Tibial nerve (tissue), 4 donors: ENCODE measurements at places on chromosomes 16 and 17.

- DNase-seq: no peak
- no peaks in the 10 kb centered on the region for H3K4me1 ChIP-seq
- H3K4me3 ChIP-seq: no peak overlapping the region
- H3K27ac ChIP-seq: no peak overlapping the region
- no peaks in the 10 kb centered on the region for H3K36me3 ChIP-seq
- H3K27me3 ChIP-seq: no peaks in the 10 kb centered on the region
Measured at GRCh38 chr16:4087099-4087885, 28.9 kb downstream of the ADCY9 start.

DNA sequence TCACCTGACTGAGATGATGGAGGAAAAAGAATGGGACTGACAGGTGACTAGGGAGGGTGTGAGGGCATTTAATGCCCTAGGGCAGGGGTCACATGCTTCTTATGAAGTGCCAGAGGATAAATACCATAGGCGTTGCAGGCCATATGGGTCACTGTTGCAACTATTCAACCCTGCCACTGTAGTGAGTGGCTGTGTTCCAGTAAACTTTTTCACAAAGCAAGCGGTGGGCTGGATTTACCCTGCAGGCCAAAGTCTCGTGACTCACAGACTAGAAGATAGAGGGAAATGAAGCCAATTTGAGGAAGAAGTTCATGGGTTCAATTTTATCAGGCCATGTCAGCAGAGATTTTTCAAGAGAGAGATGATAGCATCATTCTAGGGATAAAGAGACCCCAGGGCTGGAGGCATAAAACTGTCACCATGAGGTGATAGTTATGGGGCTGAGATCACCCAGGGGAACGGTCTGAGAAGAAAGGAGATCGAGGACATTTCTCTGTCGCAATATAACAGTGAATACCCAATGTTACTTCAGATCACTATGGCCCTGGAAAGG is 8.6 kb downstream of the ARHGAP17 start:
- H3K27ac ChIP-seq: no peak overlapping the region
- H3K4me1 ChIP-seq: peaks cover 39% of the 10 kb centered on the region
- H3K36me3 ChIP-seq: no peaks in the 10 kb centered on the region
- peak; percentile 41 for DNase-seq

- no peak overlapping the region for H3K27ac ChIP-seq
- DNase-seq: no peak
- no peak overlapping the region for H3K4me3 ChIP-seq
- H3K4me1 ChIP-seq: no peaks in the 10 kb centered on the region
- no peaks in the 10 kb centered on the region for H3K27me3 ChIP-seq
Measured at GRCh38 chr17:81270279-81270678, 24.8 kb downstream of the SLC38A10 start.

DNA sequence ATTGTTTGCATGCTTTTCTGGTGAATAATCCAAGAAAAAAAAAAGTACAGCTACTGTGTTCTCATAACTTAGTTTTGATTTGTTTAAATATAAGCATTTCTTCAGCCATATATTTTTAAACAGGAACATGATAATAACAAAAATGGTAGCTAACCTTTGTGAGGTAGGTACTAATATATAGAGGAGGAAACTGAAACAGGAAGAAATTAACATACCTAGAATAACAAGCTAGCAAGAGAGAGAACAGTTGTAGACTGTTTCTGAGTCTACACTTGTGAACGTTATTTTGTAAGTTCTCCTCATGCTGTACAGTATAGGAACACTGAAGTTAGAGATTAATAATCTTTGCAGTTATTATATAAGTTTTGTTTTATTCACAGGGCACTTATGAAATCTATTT is 49.3 kb downstream of the NSRP1 start:
- no peaks in the 10 kb centered on the region for H3K4me1 ChIP-seq
- no peak overlapping the region for H3K27ac ChIP-seq
- no peak overlapping the region for H3K4me3 ChIP-seq
- no peaks in the 10 kb centered on the region for H3K27me3 ChIP-seq
- H3K36me3 ChIP-seq: peaks cover 16% of the 10 kb centered on the region

DNA sequence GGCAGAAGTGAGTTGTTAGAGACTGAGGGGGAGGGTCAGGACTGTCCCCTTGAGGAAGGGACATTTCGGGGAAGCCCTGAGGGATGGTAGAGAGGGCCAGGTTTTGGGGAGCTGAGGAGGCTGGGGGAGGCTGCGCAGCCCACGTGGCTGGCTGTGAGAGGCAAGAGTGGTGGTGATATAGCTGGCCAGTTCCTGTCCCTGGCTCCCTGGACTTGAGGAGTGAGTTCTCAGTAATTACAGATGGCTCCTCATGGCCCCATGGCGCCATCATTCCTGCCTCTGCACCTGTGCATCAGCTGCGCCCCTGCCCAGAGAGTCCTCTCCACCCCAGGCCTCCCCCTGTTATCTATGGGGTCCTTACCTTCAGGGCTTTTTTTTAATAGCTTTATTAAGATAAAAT is 30.3 kb downstream of the MPRIP start:
- H3K27ac ChIP-seq: peak overlapping the region; percentile 18
- H3K27me3 ChIP-seq: no peaks in the 10 kb centered on the region
- no peaks in the 10 kb centered on the region for H3K36me3 ChIP-seq
- no peak for DNase-seq
- no peak overlapping the region for H3K4me3 ChIP-seq

GRCh38 chr16:23508589-23509440 is 1.5 kb downstream of the GGA2 start:
- H3K27me3 ChIP-seq: no peaks in the 10 kb centered on the region
- H3K4me3 ChIP-seq: peak overlapping the region; percentile 97
- no peaks in the 10 kb centered on the region for H3K36me3 ChIP-seq
- no peak for DNase-seq
- peak overlapping the region; percentile 60 for H3K27ac ChIP-seq

GRCh38 chr17:40419559-40420331 is 2.0 kb upstream of the TOP2A start:
- peaks cover 10% of the 10 kb centered on the region for H3K27me3 ChIP-seq
- peaks cover 10% of the 10 kb centered on the region for H3K4me1 ChIP-seq
- no peak overlapping the region for H3K27ac ChIP-seq
- DNase-seq: no peak

DNA sequence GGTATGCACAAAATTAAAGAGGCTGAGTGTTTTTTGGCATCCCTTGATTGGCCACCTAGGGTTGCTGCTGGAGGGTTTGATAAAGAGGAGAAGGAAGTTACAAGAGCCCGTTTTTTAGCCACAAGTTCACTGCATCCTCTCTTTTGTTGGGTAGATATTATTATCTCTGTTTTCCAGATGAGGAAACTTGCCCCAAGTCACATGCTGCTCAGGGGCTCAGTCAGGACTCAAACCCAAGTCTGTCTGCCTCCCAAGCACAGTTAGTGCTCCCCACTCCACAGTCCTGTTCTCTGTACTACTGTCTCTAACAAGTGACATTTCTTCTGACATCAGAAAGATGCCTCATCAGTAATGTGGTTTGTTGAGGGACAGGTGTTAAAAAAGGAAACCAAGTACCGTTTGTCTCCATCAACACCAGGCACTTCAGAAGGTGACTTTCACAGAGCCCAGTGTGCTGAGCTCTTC is 1.4 kb downstream of the NT5M start:
- no peak for DNase-seq
- H3K36me3 ChIP-seq: peaks cover 16% of the 10 kb centered on the region
- H3K27me3 ChIP-seq: no peaks in the 10 kb centered on the region
- H3K4me3 ChIP-seq: no peak overlapping the region
- peaks cover 34% of the 10 kb centered on the region for H3K4me1 ChIP-seq

DNA sequence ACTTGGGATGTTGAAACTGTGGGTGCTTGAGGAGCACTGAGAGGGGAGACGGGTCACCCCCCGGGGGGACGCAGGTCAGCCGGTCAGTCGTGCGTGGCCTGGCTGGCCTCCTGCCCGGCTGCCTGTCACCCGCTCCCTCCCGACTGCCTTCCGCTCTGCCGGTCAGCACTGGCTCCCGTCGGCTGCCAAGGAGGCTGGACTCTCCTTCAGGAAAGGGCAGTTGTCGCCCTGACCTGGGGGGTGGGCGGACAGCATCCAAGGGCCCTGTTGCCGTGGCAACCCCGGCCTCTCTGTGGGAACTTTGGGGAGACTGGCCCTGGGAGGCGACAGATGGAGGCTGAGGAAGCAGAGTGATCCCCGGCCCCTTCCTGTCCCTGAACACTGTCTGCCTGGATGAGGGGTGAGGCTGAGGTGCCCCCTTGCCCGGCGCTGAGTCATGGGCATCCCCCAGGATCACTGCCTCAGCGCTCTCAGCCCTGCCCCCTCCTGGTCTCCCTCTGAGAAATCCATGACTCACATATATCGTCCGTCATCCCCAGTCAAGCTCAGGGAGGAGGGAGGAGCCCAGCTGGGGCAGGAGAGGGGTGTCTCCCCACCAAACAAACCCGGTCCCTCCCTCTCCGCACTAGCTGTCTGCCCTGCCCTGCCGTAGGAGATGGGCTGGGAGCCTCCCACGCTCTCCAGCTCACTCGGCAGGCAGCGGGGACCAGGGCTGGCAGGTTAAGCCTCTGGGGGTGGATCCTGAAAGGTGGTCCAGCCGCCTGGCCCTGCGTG is at the start of gene ADGRG1:
TSS of gene ADGRG1 (plus strand) at position 623 of the 774 bp plus-strand sequence. CDS start 21,658 bp downstream, outside the sequence.
- peak within 1 kb of the TSS; percentile 86 for H3K27ac ChIP-seq
- no peaks in the 10 kb centered on the region for H3K36me3 ChIP-seq
- H3K4me3 ChIP-seq: peak within 1 kb of the TSS; percentile 15
- no peaks in the 10 kb centered on the region for H3K4me1 ChIP-seq
- no peaks in the 10 kb centered on the region for H3K27me3 ChIP-seq

GRCh38 chr17:50352072-50352692 is 6.3 kb downstream of the XYLT2 start:
- H3K27ac ChIP-seq: no peak overlapping the region
- DNase-seq: no peak
- H3K4me1 ChIP-seq: peaks cover 28% of the 10 kb centered on the region
- H3K27me3 ChIP-seq: no peaks in the 10 kb centered on the region
- peaks cover 56% of the 10 kb centered on the region for H3K36me3 ChIP-seq
